BJ (cell line): ENCODE measurements at places on chromosomes 2 and 18. TPM values are rescaled to one million over a fixed set of nuclear protein-coding genes. Genes with fewer than 3 reads are reported as not detected.

DNA sequence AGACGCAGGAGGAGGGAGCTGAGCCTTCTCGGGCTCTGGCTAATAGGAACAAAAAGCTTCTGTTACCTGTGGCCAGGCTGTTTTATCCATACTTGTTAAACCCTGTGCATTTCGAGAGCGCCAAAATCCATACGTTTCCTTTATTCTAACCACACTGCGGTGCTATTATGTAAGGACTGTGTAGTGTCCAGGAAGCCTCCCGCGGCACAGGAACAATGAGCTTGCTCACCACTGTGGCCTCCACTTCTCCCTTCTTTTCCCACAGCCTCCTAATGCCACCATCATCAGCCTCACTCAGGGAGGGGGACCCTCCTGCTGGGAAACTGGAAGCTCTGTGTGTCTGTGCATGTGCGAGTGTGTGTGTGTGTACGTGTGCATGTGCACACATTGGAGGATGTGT is 268.5 kb downstream of the HAUS1 start:
- no peak for DNase-seq

GRCh38 chr2:86700690-86701089 is 19.4 kb upstream of the RMND5A start:
- DNase-seq: peak; percentile 28

GRCh38 chr2:69464575-69464974 is 27.3 kb upstream of the NFU1 start:
- DNase-seq: no peak

DNA sequence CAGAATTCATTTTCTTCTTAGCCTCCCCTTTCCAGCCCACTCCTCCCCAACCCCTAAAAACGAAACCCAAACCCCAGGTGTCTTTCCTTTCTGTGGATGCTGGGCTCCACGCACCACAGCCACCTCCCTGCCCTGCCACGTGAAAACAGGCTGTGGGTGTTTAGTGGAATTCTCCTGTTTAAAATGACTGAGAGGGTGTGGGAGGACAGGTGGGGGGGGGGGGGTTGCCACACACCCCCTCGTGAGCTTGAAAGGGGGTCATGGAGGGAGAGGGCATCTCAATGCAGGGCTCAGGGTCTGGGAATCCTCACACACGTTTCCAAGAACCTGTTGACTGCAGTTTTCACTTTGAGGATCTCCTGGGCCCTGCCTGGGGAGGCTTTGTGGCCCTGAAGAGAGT is 110.3 kb downstream of the FAM210A start:
- DNase-seq: no peak

GRCh38 chr2:76749858-76750257 is 772.3 kb downstream of the LRRTM4 start:
- no peak for DNase-seq

DNA sequence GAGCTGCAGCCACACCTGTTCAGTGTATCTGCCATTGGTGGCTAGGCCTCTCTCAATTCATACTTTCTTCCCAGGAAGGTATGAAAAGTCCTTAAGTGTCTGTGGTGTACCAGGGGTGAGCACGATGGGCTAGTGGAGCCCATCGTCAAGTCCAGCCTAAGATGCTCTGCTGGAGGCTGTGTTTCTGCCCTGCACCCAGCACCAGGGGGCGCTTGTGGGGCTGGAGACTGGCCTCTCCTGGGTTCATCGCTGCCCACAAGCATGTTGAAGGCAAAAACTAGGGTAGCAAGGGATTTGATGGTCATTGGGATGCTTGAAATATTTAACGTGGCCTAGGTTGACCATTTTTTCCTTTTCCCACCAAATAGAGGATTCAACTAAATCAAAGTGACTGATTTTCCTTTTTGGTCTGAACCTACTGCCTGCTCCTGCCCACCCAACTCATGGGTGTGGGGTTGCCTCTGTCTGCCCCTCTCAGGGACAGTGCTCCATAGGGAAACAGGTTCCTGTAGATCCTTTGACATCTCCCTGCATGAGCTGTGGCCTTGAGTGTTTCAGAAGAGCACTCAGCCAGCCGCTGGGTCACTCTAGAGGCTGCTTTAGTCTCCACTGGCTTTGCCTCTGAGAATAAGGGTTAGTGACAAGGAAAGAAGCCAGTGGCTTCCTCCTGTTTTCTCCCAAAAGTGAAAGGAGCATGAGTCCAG is 59.0 kb downstream of the TPGS2 start:
- no peak for DNase-seq

DNA sequence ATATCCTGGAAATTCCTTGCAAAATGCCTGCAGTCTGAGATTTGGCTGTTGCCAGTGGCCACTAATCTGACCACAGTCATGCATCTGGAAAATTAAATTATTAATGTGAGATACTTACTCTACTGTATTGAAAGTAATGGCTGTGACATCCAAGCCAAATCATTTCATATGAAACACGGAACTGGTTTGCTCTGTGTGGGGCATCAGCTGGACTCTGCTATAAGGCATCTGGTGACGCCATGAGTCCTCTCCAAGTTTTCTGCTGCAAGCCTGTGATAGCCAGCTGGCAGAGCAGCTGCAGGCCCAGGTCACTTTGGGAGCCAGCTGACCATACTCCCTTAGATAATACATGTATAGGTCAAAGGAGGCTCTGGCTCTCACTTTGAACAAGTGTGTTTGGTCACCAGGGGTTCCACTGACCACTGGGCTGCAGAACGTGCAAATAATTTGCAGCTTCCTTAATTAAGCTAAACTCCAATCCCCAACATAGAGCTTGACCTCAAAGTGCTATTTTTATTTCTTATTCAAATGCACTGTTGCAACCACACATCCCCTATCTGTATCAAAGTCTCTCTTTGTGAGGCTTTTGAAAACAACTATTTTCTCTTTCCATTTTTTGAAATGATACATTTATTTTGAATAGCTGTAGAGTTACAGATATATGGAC is 152.9 kb downstream of the NCKAP5 start:
- no peak for DNase-seq

GRCh38 chr2:220628252-220628651 is 943.9 kb downstream of the EPHA4 start:
- DNase-seq: peak; percentile 3

- no peak for DNase-seq
These were observed 269.5 kb downstream of the EIPR1 start for GRCh38 chr2:3108105-3108504.

- DNase-seq: no peak
These were observed 6.7 kb downstream of the AGBL5 start for GRCh38 chr2:27058210-27058609.

GRCh38 chr2:135667045-135667444 is 74.6 kb upstream of the UBXN4 start:
- no peak for DNase-seq

The ACTG2 gene
- 43.8 and 81.3 TPM in 2 replicates for polyA plus RNA-seq

The FAM161A gene
- polyA plus RNA-seq: 0.20 and 0.33 TPM in 2 replicates

The RALBP1 gene
- 45.1 and 45.2 TPM in 2 replicates for polyA plus RNA-seq

The GDF7 gene
- 0.28 and 0.32 TPM in 2 replicates for polyA plus RNA-seq

The HPCAL1 gene
- 8.1 and 17.6 TPM in 2 replicates for polyA plus RNA-seq
